Ureter (tissue), 1 donor: ENCODE measurements at places on chromosomes 5 and 9. TPM values are rescaled to one million over a fixed set of nuclear protein-coding genes. Genes with fewer than 3 reads are reported as not detected.

DNA sequence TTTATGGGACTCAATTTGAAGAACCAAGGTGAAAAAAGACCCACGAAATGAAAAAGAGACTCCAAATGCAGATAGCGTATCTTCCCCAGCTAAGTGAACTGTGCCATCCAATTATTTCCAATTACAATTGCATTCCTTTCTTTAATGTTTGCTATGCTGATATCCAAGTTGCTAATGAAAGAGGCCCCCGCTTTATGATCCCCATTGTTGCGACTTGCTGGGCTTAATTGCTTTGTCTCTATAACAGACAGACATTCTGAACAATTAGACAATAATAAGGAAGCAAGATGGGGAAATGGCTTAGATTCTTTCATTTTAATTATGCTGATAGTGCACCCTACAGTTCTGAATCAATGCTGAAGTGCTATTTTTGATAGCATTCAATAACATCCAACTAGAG is 354.3 kb downstream of the KIF4B start:
- no peak for DNase-seq

GRCh38 chr5:149181732-149182131 is 40.4 kb downstream of the ABLIM3 start:
- no peak for DNase-seq

DNA sequence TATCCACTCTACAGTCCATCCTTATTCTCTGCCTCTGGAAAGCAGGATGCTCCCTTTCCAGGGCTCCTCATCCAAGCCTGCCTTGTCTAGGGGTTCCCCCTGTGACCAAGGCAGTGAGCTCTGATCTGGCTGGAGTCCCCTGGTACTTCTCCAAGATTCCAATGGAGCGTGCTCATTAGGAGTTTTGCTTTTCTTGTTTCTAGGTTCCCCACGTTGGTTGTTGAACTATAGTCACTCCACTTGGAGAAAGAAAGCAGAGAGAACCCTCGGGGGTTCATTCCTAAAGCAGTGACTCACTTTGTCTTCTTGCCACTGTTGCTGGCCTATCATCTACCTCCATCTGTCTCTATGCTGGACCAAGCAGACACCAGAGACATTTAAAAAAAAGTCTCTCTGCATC is 192.6 kb downstream of the TLE4 start:
- peak; percentile 59 for DNase-seq

Gene SNCAIP
- total RNA-seq = 3.3 TPM

Gene CYLC2
- total RNA-seq = not detected

Gene PCDHGB3
- 3.2 TPM for total RNA-seq

Gene PCDHB6
- total RNA-seq = 1.6 TPM

DNA sequence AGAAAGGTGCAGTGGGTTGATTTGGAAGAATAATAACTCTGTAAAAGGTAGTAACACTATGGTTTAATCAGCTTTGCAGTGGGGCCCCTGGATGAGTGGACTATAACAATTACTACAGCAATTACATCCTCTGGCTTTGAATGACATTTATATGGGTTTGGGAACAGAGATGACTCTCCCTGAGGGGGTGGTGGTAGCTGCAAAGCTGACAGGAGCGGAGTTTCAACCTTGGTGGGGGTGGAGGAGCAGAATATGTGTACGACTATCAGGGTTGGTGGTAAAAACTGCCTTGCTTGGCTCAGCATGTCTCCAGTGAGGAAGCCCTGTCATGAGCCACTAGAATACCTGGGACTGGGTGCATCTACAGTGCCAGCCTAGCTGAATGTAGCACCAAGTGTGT is 28.3 kb upstream of the NR3C1 start:
- no peak for DNase-seq

DNA sequence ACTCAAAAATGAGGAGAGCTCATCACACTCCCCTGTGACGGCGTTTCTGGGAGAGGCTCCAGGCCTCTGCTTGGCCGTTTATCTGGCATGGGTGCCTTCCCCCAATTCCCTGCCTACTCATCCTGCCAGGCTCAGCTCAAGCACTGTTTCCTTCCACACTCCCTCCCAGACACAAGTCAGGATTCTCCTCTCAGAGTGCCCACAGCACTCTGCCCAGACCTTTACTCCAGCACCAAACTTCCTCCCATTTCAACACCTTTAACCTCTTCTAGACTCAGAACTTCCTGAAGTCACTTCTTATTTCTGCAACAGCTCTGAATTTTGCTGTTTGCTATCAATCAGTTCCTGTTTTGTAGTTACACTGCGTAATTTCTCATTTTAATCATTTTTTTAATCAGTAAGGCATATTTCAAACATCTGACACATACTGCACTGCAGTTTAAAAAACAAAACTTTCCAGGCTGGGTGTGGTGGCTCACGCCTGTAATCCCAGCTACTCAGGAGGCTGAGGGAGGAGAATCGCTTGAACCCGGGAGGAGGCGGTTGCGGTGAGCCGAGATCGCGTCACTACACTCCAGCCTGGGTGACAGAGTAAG is 16.0 kb downstream of the TRMO start:
- DNase-seq = no peak

Gene PLK2
- total RNA-seq = 74.5 TPM

DNA sequence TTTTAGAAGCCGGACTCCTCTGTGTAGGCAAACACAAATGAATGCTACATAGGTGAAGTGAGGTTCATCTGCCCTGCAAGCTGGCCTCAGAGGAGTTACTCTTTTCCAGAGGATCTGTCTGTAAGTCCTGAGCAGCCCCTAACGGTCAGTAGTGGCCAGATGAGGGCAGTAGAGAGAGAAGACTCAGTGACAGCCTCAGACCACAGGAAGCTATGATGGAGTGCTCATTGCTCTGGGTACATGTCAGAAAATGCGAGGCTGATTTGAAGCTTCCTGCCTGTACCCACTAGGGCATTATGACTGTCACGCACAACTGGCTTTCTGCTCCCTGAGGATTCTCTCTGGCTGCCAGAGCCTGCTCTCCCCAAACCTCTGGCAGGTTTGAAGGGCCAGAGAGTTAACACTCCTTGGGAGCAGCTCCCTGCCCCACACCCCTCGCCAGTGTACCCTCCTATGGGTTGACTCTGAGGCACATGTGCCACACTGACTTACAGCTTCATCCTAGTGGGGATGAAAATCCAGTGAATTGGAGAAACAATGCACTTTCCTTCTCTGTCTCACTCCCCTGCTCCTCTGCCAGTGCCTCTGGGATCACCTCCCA is 141.5 kb downstream of the GABRG2 start:
- no peak for DNase-seq

GRCh38 chr9:21730899-21731298 is 71.5 kb upstream of the MTAP start:
- DNase-seq = no peak

DNA sequence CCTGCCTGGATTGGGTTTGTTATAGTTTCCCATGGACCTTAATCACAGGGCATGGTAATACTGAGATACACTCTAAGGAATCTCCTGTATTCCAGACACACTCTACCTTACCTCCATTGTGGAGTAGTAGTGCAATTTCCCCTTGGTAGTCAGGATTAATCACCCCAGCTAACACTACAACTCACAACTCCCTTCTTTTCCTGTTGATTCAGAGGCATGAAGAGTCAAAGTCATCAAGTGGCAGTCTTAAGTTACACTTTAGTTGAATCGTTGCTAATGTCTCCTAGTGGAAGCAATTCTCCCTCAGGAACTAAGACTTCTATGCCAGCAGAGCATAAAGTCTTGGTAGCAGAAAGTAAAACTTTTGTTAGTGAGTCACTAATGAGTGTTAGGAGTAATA is 122.7 kb upstream of the APC start:
- no peak for DNase-seq

- DNase-seq = no peak
Measured at GRCh38 chr5:150070821-150071220, 15.5 kb downstream of the CSF1R start.

DNA sequence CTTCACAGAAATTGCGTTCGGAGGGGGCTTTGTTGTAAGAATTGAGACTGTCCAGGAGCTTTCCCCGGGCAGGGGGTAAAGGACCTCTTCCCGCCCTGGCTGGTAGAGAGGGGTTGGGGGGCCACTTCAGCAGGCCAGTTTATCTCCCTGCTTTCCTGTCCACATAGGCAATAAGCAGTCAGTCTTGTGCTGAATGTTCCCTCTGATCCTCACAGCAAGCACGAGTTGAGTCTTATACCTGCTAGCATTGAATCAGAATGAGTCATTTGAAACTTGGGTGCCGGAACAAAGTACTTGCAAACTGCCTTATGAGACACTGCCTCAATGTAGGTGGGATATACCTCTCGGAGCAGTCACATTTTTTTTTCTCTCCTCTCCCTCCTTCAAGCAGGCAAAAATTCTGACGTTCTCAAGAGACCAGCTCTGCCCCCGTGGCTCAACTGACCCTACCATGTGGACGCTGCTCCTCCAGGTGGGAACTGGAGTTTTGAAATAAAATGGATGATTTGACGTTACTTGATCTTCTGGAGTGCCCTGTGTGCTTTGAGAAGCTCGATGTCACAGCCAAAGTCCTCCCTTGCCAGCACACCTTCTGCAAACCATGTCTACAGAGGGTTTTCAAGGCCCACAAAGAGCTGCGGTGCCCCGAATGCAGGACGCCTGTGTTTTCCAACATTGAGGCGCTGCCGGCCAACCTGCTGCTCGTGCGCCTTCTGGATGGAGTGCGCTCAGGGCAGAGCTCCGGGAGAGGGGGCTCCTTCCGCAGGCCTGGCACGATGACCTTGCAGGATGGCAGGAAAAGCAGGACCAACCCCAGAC is 1.3 kb downstream of the SH3RF2 start:
- DNase-seq = peak; percentile 50

DNA sequence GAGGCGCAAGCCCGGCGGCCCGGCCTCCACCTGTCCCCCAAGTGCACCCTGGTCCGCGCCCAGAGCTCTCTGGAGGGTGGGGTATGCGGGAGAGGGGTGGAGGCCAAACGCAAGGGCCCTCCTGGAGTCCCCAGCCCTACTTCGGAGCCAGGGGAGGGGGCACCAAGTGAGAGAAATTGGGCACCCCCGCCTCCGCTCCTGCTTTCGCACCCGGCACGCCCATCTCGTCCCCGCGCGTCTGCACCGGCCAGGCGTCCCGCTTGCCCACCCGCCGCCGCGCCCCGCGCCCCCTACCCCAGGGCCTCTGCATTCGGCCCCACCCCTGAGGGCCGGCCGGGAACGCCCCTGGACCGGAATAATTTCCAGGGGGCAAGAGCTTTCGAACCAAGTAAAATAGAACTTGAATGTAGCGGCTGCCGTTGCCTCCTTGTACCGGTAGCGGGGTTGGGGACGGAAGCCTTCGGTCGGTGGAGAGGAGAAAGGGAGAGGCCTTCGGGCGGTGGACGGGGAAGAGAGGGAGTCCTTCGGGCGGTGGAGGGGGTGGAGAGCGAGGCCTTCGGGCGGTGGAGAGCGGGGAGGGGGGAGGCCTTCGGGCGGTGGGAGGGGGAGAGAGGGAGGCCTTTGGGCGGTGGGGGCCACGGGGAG is 694 bp upstream of the PHPT1 start:
- no peak for DNase-seq

DNA sequence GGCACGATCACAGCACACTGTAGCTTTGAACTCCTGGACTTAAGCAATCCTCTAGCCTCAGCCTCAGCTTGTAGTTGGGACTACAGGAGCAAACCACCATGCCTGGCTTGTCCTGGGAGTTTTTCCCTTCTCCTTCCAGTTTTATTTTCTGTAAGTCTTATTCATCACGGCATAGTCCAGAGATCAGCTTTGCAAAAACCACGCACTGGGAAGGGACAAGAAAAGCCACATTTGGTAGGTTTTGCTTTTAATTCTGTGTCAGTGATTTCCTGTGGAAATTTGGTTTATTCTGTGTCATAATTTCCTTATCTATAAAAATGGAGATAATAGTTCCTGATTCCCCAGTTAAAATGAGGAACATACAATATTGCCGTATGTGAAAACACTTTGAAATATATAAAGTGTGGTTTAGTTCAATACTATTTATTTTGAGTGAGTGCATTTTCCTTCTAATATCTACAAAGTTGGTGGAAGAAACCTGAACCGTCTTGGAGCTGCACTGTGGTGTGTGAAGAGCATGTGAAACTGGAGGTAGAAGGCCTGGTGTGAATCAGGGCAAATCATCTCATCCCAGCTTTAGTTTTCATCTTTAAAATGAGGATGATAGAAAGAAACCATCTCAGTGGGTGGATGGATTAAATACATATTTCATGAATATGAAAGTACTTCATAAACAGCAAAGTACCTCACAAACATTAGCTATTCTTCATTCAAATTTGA is 92.8 kb upstream of the ELL2 start:
- DNase-seq = no peak

DNA sequence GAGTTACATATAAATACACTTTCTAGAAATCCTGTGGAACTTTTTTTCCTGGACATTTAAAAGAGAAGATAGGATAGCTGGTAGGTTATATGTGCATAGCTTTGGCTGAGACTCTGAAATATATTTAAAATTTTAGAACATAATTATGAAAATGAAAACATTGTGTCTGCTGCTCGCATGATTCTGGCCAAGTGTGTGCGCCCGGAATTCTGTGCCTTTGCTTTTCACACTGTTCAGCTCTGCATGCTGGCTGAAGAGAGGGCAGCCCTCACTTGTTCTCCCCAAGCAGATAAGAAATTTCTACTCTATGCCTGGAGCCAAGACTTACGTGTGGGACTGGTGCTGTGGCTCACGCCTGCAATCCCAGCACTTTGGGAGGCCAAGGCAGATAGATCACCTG is 153.9 kb downstream of the MED10 start:
- no peak for DNase-seq

- DNase-seq = no peak
Measured at GRCh38 chr9:4321554-4321953, 21.7 kb upstream of the GLIS3 start.

Gene IL13
- not detected for total RNA-seq

- no peak for DNase-seq
Measured at GRCh38 chr5:83022334-83022733, 54.9 kb downstream of the TMEM167A start.

Gene FCN2
- total RNA-seq = 0.49 TPM

GRCh38 chr5:72283358-72283757 is 36.7 kb downstream of the MRPS27 start:
- DNase-seq = no peak

DNA sequence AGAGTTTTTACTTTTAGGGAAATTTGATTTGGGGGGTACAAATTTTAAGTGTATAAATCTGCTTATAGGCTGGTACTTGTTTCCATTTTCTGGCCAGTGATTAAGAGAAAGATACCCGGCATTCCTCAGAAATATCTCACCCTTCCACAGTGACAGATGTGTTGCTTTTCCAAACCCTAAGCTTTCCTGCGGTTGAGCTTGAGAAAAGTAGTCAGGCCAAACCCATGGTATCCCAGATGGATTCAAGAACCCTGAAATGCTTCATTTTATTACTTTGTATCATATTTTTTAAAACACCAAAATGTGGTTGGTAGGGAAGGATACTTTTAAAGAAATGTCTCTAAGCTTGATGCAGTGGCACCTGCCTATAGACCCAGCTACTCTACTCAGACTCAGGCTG is 23.5 kb downstream of the SPTAN1 start:
- no peak for DNase-seq

GRCh38 chr9:104900324-104900723 is 27.6 kb downstream of the ABCA1 start:
- no peak for DNase-seq

DNA sequence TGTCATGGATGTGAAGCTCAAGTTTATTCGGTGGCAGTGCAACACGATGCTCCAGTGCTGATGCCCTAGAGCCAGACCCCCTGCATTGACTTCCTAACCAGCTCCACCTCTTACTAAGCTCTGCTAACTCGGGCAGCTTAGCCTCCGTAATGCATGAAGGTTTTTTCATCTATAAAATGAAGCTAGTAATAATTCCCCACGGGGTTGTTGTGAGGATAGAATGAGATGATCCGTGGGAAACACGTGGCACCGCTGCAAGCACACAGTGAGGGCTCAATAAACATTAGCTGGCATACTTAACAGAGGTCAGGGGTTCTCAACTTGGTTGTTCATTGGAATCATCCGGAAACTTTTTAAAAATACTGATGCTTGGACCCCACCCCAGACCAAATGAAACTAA is 6.8 kb downstream of the ENC1 start:
- no peak for DNase-seq
